Urothelium cell line (cell line): ENCODE measurements at places on chromosomes 3 and 15.

DNA sequence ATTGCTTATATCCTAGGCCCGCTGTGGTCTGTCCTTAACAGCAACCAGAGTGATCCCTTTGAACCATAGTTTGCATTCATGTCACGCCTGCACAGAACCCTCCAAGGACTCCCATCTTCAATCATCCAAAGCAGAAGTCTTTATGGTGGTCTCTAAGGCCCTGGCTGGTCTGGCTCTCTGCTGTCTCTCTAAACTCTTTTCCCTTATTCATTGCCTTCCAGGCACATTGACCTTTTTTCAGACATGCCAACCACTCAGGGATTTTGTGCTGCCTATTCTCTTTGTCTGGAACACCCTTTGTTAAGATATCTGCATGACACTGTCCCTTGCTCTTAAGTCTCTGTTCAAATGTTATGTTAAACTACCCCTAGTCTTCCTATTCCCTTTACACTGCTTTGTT lies 21.9 kb upstream of the ZBTB47 start:
- DNase-seq = no peak

DNA sequence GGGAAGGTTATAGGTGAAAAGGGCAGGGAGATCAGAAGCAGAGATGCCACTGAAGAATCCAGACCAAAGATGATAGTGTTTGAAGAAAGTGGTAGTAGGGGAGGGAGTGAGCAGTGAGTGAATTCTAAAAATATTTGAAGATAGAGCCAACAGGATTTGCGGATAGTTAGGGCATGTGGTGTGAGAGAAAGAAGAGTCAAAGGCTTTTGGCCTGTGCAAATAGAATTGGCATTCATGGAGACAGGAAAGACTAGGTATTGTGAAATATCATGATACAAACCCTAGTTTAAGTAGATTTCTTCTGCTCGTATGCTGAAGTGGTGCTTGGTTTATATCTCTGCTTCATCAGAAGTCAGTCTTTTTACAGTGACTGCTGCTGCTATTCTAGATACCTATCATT lies 224.2 kb upstream of the CFAP20DC start:
- no peak for DNase-seq

- DNase-seq = no peak
Observed at GRCh38 chr3:16349986-16350596, 85.1 kb downstream of the OXNAD1 start.

- DNase-seq = no peak
Observed at GRCh38 chr15:89078851-89079810, 9.1 kb upstream of the ABHD2 start.

DNA sequence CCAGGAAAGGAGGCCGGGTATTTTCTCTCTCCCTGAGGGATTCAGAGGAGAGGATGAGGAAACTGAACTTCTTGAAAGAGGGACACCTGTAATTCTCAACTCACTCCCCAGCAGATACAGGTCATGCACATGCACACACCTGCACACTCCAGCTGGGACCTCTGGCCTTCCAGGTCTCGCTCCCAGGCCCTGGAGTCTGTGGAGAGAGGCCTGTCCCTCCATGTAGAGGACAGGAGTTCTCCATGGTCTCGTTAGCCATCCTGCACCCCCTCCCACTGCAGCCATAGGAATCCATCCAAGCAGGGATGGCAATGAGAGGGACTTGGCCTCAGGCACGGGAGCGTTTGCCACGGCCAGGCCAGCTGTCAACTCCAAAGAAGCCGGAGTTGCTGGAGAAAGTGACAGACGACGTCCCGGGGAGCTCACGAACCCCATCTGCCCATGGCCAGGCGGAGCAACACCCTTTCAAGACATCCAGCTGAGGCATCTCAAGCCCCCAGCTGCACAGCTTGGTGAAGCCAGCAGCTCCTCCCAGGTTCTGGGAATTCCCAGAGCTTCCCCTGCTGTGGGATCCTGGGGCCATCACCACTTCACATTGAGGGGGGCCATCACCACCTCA lies 223.3 kb downstream of the UACA start:
- DNase-seq = no peak

DNA sequence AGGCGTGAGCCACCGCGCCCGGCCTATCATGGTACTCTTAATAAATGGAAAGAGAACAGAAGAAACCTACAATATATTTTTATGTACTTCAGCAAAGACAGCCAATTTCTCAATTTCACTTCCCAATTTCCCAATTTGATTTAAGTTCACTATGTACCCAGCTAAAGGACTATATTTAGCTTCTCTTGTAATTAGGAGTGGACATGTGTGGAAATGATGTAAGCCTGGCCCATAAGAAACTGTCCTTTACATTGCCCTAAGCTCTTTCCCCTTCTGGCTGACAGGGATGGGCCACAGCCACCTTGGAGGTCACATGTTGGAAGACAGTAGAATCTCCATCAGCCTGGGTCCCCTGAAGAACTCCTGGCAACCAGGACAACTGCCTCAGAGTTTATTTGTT lies 6.2 kb downstream of the TMEM39A start:
- no peak for DNase-seq

GRCh38 chr3:40843208-40843624 lies 318.5 kb downstream of the ZNF621 start:
- no peak for DNase-seq

DNA sequence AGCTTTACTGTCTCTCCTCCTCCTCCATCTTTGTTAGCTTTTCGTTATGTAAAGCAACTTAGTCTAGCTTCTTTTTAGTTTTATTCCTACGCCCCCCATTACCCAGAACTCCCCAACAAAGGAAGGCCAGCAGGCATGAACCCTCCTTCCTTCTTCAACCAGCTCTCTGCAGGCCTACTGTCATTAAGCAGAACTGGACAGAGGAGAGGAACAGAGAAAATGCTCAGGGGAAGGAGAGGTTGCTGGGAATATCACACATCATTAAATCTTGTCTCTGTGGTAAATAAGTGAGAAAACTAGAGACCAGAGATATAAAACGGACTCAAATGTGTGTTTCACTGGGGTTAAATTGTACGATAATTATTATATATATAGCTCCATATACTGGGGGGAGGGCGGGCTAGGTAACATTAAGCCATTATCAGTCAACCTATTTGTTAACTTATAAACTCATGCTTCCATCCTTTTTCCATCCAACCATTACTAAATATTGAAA lies 19.3 kb upstream of the SLC28A1 start:
- DNase-seq = no peak

- DNase-seq = no peak
Observed at GRCh38 chr3:50122661-50123391, 32.3 kb upstream of the SEMA3F start.

GRCh38 chr3:8980756-8981257 lies 17.5 kb upstream of the RAD18 start:
- no peak for DNase-seq

DNA sequence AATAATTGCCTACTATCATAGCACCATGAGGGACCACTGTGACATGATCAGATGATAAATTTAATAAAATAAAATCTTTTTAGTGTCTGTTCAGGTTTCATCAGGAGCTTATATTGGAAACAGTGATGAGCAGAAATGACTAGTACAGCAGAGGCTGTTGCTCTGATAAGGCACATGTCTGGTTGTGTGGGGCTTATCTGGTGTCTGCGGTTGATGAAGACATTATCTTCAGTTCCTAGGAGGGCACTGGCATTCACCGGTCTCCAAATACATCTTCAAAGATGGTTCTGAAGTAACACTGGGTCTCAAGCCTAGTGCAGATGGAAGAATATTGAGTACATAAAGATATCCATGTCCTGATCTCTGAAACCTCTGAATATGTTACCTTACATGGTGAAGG lies 125.3 kb downstream of the SUCNR1 start:
- no peak for DNase-seq

GRCh38 chr3:56782906-56783305 lies 18.8 kb downstream of the ARHGEF3 start:
- no peak for DNase-seq

DNA sequence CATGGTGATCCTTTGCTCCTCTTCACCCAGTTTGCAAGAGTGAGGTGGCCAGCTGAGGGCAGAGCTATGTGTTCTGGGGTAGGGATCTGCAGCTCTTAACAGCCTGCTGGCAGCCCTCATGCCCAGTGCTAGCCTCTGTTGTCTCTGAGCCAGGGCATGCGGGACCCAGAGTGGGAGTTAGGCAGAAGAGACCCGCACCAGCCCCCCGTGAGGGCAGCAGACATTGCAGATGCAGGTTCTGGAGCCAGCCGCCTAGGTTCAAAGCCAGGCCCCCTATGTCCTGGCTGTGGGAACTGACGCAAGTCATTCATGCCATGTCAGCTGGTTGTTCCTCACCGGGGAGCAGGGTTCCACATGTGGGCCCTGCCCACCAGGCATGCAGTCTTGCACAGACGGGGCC lies 74.7 kb downstream of the DNAJB8 start:
- no peak for DNase-seq

- no peak for DNase-seq
Observed at GRCh38 chr15:91113030-91113429, 13.0 kb downstream of the SV2B start.
